ENCODE measurements at places on chromosomes 4 and X. TPM values are rescaled to one million over a fixed set of nuclear protein-coding genes. Genes with fewer than 3 reads are reported as not detected.

SPANXC gene
- total RNA-seq, result not detected

MAB21L2 gene
- 1.9 TPM for total RNA-seq

SPARCL1 gene
- total RNA-seq, result 0.34 TPM

CDS1 gene
- total RNA-seq, result 3.8 TPM

PCDH7 gene
- 40.8 TPM for total RNA-seq

- H3K4me3 ChIP-seq, result no peak overlapping the region
- H3K27ac ChIP-seq, result no peak overlapping the region
- H3K27me3 ChIP-seq, result no peaks in the 10 kb centered on the region
- no peak for DNase-seq
- H3K36me3 ChIP-seq, result no peaks in the 10 kb centered on the region
These were observed 52.8 kb downstream of the PPEF2 start for GRCh38 chr4:75849461-75849860.

DNA sequence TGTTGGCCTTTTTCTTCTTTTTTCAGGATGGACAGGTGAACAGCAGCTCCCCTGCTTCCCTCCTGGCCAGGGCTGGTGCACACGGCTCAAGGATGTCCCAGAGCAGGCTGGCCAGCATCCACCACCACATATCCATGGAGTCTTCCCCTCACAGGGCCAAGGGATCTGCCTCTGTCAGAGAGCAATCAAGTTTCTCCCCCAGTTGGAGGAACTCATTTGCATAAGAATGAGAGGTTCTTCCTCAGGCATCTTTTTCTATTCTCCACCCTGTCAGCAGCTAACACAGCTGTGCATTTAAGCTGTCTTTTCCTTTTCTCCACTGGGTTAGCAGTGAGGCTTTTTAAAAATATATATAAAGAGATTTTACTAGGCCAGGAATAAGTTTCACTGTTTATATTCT is 143.8 kb downstream of the ANAPC10 start:
- no peak for DNase-seq
- H3K27me3 ChIP-seq, result no peaks in the 10 kb centered on the region
- H3K4me3 ChIP-seq, result no peak overlapping the region
- H3K4me1 ChIP-seq, result no peaks in the 10 kb centered on the region

DNA sequence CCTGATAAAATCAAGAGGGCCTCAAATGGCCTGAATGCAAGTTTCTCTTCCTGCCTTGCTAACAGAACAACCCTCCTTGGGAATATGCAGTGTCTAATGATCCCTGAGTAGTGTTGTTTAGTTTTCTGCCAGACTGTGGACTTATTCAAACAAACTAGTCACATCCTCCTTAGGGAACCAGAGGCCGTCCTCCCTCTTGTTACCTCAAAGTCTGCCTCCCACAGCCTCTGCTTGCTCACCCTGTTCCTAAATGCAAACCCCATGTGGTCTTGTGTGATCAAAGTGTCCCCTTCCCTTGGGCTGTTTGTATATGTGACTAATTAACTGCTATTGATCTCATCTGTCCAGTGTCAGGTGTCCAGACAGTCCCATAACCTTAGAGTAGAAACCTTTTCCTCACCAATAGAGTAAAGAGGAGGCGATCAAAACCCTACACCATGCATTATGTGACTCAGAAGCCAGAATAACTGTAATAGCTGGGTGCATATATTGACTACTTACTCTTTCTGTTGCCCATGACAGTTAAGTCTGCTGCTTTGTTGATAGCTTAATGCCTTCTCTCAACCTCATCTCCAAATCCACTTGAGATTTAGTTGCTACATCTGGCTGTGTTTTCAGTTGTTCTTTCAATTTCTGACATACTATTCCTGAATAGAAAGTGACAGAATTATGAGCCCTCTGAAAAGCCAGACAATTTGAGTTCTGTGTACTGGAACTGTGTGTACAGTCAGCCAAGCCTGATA is 473.0 kb upstream of the NWD2 start:
- H3K36me3 ChIP-seq, result no peaks in the 10 kb centered on the region
- no peaks in the 10 kb centered on the region for H3K27me3 ChIP-seq
- H3K4me1 ChIP-seq, result no peaks in the 10 kb centered on the region
- no peak overlapping the region for H3K4me3 ChIP-seq

GRCh38 chrX:23742174-23742696 is 841 bp downstream of the ACOT9 start:
- peak overlapping the region; percentile 96 for H3K27ac ChIP-seq
- H3K36me3 ChIP-seq, result no peaks in the 10 kb centered on the region
- no peaks in the 10 kb centered on the region for H3K27me3 ChIP-seq

Data from astrocyte (in vitro differentiated cells and primary cell).